ENCODE measurements at places on chromosomes 1 and 21.

DNA sequence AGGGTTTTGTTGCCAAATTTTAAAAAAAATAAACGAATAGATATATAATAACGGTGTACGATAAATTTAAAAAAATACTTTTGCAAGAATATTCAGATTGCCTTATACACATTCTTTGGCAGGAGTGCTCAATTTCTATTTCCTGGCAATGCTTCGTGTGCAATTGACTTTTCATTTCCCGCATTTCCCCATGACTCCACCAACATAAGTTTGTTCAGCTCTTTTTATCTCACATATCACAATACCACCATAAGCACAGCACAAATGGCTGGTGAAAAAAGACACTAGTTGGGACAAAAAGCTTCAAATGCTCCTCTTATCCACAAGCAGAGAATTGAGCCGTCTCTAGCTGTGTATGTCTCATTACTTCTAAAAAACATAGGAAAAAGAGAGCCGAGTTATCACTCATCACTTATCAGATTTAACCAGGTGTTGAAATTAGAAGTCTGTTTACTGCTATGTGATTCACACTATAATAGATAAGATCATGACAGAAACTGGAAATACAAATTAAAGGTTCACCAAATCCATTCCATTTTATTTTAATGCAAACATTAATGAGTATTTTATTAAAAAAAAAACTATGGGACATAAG is 28.9 kb upstream of the RGS1 start:
- no peak for DNase-seq

DNA sequence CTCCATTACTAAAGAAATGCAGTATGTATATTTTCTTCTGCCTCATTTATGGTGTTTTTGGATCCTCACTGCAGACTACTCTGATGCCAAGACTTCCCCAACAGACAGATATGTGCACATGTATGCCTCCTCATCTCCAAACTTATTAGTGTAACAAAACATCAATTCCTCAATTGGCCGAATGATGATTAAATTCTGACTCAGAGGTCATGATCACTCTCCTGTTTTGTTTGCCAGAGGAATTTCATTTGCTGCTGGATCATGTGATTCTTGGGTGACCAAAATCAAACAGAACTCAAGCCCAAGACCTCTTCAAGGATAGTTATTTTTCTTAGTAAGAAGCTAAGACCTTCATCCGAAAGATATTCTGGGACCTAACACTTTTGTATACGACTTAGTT is 227.6 kb downstream of the LMO4 start:
- no peak for DNase-seq

DNA sequence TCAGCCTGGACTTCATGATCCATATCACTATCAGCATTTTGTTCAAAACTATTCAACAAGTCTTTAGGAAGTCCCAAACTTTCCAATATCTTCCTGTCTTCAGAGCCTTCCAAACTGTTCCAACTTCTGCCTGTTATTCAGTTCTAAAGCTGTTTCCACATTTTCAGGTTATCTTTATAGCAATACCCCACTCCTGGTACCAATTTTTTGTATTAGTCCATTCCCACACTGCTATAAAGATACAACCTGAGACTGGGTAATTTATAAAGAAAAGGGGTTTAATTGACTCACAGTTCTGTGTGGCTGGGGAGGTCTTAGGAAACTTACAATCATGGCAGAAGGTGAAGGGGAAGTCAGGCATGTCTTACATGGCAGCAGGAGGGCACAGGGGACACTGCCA is 18.3 kb upstream of the DNAH14 start:
- no peak for DNase-seq

DNA sequence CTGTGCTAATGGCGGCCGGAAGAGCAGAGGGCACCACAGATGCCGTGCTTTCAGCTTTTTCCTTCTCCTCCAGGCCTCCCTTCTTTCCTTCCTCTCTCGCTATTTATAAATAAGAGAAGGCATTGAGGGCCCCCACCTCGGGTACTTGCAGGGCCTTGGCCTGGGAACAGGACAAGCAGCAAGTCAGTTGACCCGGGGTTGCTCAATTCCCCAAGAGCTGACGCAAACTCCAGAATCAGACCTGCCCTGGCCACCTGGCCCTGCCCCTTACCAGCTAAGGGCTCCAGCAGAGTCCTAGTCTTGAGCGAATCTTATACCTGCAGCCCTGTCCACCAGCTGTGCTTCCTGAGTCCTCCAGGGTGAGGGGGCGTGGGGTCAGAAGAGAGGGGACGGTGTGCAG is 13.5 kb downstream of the TNFRSF1B start:
- no peak for DNase-seq

DNA sequence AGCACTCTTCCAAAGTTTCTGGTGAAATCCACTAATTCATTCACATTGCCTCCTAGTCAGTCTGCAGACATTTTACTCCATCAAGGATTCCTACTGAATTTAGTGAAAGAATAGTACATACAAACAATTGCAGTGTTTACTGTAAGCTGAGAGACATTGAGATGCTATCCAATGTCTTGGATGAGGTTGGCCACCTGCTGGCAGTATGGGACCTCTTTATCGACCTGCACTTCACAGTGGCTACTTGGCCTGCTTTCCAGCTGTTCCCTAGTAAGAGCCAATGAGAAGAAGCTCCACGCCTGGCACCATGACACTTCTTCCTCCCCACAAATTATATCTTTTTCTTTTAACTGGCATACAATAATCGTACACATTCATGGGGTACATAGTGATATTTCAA is 51.5 kb upstream of the LRIF1 start:
- DNase-seq = no peak

DNA sequence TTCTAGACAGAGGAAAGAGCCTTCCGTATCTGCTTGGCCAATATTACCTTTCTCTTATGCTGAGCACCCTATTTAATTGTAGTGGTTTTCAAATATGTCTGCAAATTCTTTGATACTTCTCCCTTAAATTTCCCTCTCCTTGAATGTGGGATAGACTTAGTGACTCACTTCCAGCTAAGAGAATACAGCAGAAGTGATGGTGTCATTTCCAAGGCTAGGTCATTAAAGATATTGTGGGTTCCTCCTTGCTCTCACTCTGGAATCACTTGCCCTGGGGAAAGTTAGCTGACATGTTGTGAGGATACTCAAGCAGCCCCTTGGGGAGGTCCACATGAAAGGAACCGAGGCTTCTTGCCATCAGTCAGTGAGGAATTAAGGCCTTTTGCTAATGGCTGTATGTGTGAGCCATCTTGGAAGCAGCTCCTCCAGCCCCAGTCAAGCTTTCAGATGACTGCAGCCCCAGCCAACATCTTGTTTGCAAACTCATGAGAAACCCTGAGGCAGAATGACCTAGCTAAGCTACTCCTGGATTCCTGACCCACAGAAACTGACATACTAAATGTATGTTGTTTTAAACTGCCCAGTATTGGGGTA is 8.1 kb upstream of the CITED4 start:
- no peak for DNase-seq

- no peak for DNase-seq
These were observed 15.4 kb downstream of the DHRS3 start for GRCh38 chr1:12602659-12603024.

DNA sequence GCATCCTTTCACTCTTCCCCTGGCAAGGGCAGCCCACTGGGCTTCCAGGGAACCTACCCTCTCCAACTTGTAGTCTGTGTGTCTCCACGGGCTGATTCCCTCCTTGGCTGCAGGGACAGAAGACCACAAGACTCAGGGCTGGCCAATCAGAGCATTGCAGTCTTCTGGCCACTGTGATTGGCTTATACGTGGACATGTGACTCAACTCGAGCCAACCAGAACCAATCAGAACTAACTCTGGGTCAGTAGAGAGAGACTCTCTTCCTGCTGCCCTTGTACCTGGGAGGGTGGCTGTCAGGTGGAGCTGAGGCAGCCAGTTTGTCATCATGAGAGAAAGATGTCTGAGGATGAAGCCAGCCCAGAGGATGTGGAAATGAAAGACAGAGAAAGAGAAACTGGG is 64.0 kb downstream of the DHRS3 start:
- no peak for DNase-seq

DNA sequence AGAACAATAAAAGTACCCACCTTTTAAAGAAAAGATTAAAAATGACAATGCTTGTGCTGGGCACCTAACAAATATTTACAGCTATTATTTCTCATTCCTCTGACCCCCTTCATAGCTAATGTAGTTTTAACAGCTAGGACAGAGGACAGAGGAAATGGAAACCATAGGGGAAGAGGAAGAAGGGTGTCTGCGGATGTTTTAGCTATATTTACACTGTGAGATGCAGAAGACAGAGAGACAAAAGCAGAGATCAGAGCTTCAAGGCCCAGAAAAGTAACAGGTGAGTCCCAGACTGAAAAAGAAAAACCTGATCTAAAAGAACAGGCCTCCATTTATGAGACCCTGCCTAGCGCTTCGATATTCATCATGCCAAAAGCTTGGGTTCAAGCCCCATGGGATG is 72.0 kb downstream of the ZNF281 start:
- no peak for DNase-seq

DNA sequence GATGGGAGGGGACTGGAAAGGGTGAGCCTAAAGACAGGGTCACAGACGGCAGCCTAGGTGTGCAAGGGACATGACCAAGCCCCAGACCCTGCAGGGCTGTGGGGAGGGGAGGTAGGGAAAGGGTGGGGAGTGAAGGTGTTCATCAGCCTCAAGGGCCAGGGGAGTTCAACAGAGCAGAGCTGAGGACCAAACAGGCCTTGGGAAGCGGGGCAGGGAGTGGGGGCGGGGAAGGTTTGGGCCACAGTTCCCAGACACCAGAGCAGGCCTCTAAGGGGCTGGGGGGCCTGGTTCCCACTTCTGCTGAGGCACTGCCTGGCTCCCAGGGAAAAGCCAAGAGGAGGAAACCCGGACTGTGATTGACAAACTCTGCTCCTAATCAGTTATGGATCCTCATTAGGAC is 456.3 kb downstream of the MATN1 start:
- DNase-seq = no peak

- DNase-seq = no peak
These were observed 36.5 kb downstream of the RIPK4 start for GRCh38 chr21:41730367-41730765.

DNA sequence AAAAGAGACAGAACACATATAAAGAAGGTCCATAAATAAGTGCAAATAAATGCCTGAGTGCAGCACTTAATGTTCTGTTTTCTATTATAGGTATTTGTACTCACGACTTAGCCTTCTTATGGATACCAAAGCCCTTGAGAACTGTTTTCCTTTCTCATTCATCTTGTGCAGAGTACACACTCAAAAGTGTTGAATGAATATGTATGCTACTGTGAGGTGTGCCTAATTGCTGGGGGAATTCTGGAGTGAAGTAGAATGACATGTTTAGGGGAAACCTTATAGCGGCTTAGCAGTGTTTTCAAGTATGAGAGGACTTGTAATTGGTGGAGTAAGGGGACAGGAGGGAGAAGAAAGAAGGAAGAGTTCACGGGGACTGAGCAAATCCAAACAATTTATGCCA is 157.6 kb downstream of the CACNA1E start:
- no peak for DNase-seq

DNA sequence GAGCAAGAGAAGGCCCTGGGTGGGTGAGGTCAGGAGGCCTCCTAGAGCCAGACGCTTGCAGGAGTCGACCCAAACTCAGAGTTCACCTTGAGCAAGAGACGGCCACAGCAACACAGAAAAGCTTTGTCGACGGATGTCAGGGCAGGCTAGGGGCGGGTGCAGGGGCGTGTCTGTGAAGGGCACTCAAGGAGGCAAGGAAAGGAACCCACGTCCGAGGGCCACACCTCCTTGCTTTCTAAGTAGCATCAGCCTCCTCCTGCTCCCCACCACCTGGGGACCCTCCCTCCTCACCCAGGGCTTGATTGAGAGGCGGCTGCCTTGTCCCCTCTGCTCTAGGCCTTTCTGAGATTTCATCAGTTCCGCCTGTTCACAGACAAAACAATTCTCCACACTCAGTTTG is 92.1 kb downstream of the OMA1 start:
- no peak for DNase-seq

GRCh38 chr1:44489481-44489880 is 84.4 kb downstream of the RNF220 start:
- DNase-seq = no peak

GRCh38 chr1:17080880-17081279 is 27.0 kb upstream of the SDHB start:
- no peak for DNase-seq

GRCh38 chr1:92691925-92692324 is 93.0 kb downstream of the EVI5 start:
- DNase-seq = no peak

GRCh38 chr1:50631161-50631560 is 207.9 kb upstream of the DMRTA2 start:
- DNase-seq = no peak

DNA sequence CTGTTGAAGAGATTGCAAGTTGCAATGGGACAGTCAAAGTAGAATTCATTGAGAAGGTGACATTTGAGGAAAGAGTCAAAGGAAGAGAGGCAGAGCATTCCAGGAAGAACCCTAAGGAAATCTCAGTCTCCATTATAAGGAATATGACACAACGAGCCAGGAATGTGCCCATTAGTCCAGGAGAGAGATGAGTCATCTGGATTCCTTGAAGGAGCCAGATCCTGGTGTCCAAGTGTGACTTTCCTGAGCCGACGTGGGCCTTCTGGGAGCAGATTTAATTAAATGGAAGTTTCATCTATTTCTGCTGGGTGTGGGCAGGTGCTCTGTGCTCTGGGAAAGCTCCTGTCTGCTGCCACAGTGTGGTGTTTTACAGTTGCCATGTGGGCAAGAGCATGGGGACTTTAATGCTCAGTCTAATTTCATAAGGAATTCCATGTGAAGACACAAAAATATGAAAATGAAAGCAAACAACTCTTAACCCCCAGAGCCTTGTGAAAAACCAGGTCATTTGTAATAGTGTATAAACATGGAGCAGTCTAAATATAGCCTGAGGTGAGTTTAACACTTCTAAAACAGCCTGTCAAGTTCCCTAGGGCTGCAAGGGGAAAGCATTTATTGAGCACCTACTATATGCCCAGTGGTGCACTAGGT is 111.4 kb upstream of the ARTN start:
- no peak for DNase-seq

GRCh38 chr1:207873055-207873890 is 37.7 kb downstream of the CD34 start:
- no peak for DNase-seq

GRCh38 chr1:225556694-225557093 is 96.2 kb downstream of the ENAH start:
- no peak for DNase-seq

DNA sequence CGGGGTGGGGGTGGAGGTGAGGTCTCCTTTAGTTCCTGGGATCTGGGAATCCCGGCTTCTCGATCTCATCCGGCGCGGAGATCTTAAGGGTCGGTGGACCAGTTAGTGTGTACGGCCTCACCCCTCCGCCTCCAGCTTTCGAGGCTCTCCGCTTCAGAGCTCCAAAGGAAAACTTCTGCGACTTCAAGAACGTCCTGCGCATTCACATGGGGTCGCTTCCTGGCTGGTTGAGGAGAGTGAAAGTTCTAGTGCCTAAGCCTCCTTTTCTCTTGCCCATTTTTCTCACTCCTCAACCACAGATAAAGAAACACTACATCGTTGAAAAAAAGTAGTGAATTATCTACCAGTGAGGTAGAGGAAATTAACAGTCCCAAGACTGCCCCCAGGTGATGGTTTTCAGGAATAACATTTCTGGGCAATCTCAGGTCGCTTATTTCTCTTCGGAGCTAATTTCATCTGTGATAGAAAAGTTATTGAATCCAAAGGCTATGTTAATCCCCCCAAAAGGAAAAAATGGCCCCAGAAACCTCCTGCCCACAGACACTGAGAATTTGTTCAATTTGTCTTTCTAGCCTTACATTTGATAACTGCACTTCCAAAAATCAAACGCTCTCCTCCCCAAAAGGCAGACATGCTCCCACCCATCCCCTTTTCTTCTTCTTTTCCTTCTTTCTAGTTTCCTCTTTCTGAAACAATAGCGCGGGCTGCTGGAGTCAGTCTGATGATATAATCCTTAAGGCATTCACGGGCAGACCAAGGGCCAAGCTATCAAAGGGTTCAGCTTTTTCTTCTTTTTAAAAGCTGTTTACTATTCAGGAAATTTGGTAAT is 20.6 kb upstream of the TBX15 start:
- DNase-seq = no peak

Measured in stimulated activated CD4-positive, alpha-beta T cell treated with anti-CD3 and anti-CD28 coated beads, Interleukin-4, amount 100 ng/mL, for 48 hours (primary cell).